Mesothelial cell of epicardium (in vitro differentiated cells): ENCODE measurements at places on chromosomes 13 and 19. TPM values are rescaled to one million over a fixed set of nuclear protein-coding genes. Genes with fewer than 3 reads are reported as not detected.

- DNase-seq: no peak
Observed at GRCh38 chr13:45886466-45886865, 34.9 kb upstream of the SIAH3 start.

- DNase-seq: peak; percentile 28
Observed at GRCh38 chr13:114166381-114167131, 12.5 kb upstream of the CFAP97D2 start.

DNA sequence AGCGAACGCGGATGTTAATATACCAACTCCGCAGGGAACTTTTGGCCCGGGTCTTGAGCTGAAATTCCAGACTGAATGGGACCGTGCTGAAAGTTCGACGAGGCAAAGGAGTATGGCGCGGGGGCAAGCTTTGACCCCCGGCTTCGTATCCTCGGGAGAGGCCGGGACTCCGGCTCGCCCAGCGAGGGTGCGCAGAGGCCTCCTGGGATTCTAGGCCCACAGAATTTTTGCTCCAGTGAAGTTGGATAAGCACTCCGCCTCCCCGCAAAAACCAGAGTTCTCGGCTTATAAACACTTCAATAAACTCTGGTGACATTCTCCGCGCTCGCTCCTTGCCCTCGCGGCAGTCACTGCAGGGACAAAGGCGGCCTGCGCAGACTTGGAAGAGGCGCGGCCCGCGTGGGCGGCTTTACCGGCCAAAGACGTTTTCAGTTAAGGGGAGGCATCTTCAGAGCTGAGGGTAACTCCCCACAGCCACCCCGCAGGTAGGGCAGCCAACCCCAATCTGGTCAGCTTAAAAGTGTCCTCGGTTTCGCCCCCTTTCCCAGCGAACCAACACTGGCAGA is 112.6 kb downstream of the KCNRG start:
- no peak for DNase-seq

The BEST2 gene
- not detected in 3 replicates for total RNA-seq

The SUPT20H gene
- 90.8 to 99.6 TPM (median 97.8 TPM) in 3 replicates for total RNA-seq

The IZUMO2 gene
- not detected in 3 replicates for total RNA-seq
